Stimulated activated CD8-positive, alpha-beta memory T cell treated with anti-CD3 and anti-CD28 coated beads, Interleukin-15, amount 100 ng/mL, for 1 hour (primary cell): ENCODE measurements at places on chromosomes 16 and 17.

DNA sequence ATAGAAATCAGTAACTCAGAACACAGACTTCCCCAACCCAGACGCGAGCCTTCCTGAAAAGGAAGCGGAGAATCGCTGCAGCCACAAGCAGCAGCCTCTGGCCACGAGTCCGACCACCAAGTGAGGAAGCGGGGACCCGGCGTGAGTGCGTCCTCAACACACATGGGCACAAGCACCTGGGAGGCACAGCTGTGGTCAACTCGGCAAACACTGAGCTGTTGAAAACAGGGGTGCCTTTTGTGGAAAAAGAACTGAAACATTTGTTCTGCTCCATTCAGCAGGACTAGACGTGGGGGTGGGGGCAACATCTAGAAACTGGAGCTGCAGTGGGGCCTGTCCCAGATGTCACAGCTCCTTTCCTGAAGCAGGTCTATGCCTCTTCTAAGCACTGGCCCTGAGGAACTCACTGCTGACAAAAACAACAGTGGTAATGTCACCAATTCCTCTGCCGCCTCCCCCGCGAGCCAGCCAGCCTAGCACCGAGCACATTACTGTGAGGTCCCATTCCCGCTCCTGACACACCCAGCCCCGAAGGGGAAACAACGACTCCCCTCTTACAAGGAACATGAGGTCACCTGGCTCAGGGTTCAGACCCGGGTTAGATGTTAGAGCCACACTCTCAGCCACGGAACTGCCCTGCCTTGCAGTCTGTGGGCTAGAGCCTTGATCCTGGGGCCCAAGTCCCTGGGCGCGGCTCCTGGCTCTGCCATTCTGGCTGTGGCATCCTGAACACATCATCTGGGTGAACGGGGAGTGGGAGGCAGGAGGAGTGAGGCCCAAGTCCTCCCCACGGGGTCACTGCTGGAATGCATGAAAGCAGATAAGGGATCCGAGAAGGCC is 29.0 kb downstream of the KDM8 start:
- no peak for DNase-seq

DNA sequence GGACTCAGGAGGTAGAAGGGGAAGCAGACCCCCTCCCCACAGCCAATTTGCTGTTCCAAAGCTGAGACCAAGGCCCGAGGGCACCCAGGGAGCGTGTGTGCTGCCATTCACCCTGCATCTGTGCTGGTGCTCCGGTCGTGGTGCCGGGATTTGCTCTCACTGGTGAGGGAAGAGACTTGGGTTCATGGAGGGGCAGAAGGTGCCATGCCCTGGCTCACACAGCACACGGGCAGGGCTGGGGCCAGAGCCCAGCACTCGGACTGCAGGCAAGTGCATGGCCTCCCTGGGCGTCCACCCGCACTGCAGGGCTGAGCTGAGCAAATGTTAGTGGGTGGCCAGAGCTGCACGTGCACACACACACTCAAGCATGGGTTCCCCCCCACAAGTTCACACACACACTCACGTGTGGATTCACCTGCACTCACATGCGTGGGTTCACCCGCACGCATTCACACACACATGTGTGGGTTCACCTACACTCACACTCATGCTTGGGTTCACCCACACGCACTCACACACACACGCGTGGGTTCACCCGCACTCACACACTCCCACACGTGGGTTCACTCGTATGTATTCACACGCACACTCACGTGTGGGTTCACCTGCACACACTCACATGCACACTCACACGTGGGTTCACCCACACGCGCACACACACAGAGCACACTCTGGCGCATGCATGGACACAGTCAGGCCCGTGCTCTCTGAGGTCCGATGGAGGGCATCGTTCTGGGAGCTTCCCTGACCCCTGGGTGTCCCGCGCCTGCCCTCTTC is 57.0 kb upstream of the CBFA2T3 start:
- DNase-seq = no peak

GRCh38 chr17:32323811-32324491 is 18.0 kb downstream of the C17orf75 start:
- no peak for DNase-seq

DNA sequence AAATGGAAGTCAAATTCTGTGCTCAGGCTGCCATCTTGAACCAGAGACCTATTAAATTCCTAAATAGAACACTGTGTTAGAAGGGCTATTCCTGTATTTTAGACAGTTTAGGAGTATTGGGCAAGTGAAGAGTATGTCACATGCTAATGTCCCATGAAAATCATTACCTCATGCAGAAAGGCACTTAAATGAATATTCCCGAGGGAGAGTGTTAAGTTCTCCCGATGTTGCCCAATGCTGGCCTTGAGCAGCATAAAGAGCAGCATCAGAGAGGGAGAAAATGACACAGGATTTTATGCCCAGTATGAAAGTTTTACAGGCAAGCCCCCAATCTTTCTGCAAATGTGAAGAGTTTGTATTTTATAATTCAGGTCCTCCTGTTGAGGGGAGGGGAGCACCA is 28.2 kb upstream of the SHISA6 start:
- DNase-seq = no peak

- no peak for DNase-seq
Measured at GRCh38 chr16:81586417-81586816, 141.8 kb downstream of the CMIP start.

DNA sequence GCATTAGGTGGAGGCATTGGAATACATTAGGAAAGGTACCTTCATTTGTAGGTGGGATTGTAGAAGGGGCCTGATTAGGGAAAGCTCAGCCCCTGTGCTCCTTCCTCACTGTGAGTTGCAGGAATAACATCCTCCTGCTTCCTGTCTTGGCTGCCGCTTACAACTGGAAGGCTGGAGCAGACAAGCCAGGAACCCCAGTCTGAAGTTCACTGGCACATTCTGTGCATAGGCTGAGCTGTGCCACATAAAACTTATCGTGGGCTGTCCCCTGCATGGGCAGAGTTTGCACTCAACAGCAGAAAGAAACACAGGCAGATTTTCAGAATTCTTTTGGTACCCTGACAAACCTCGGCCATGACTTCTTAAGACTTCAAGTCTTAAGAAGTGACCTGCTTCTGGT is 200.1 kb downstream of the SALL1 start:
- DNase-seq = no peak

GRCh38 chr17:48593126-48593829 is at the start of gene HOXB5:
TSS of gene HOXB5 (minus strand) at chr17:48593779. CDS start at chr17:48593682, 97 bp downstream.
- no peak for DNase-seq

DNA sequence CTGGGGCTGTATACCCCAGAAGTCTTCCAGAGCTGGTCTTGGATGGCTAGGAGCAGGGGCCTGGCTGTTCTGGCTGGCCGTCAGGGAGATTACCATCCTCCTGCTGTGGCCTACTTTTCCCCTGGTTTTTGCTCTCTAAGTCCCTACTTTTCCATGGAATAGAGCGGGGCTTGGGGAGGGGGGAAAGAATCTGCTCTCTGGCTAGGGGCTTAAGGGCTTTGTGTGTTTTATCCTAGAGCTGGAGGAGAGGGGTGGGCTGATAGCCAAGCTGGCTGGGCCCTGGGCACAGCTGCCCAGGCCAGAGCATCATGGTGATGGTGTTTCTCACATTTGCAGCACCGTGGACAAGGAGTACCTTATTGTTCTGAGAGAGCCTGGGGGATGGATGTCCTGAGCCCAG is 3.6 kb downstream of the NRN1L start:
- no peak for DNase-seq

- no peak for DNase-seq
Measured at GRCh38 chr16:50323335-50324011, 45.3 kb downstream of the BRD7 start.

DNA sequence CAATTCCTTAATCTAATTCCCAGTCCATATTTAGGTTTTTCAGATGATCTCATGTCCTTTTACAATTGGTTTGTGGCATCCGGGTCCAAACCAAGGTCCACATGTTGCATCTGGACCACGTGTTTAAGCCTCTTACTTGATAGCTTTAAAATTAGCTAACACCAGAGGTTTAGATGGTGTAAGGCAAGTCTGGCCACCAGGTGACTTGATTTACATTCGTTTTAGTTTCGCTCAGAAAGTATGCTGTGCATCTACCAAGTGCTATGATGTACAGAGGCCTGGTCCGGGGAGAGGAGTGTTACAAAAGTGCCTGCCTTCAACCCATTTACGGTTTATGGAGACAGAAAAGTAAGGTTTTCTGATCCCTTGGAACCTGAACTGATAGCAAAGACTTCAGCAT is 878 bp upstream of the DNAJA2 start:
- no peak for DNase-seq

DNA sequence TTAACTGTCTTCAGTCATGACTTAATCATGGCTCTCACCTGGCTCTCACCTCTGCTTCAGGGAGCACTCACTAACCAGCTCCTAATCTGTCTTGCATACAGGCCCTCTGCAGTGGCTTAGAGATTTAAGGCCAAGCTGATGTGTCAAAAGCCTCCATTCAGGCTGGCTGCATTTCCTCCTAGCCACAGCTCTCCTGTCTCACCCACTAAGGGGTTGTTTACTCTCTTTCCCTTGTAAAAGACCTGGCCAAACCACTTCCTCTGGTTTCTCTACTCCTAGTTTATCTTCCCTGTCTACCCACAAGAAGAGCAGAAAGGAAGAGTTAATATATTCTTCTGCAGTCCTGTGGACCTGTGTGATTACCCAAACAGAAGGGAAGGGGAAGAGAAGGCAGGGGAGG is 9.3 kb upstream of the ASIC2 start:
- no peak for DNase-seq

DNA sequence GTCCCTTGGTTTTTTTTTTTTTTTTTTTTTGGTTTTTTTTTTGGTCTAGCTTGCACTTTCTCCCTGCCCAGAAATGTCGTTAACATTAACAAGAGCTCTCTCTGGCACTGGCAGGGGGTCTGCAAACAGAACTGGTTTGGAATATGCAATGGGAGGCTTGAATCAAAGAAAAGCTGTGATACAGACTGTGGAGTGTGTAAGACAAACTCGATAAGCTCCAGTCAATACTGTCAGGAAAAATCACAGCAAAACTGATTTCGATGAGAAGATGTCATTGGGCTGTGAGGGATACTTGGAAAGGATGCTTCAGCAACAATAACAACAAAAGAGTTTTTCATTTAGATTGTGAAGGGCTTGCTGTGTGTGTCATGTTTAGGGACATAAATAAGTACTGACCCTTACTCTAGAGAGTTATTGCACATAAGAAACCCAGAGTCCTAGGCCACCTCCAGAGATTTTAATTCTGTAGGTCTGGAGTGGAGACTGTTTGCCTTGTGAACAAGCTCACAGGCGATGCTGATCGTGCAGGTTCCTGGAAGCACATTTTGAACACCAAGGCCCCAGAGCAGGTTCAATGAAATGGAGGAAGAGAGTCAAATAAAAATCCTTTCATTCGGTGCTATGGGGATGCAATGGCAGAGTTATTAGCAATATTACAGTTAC is 470.7 kb upstream of the RBFOX1 start:
- DNase-seq = no peak

GRCh38 chr16:78972986-78973385 is 627.6 kb downstream of the MAF start:
- no peak for DNase-seq

GRCh38 chr16:14510939-14511799 is 118.9 kb downstream of the PARN start:
- DNase-seq = no peak

DNA sequence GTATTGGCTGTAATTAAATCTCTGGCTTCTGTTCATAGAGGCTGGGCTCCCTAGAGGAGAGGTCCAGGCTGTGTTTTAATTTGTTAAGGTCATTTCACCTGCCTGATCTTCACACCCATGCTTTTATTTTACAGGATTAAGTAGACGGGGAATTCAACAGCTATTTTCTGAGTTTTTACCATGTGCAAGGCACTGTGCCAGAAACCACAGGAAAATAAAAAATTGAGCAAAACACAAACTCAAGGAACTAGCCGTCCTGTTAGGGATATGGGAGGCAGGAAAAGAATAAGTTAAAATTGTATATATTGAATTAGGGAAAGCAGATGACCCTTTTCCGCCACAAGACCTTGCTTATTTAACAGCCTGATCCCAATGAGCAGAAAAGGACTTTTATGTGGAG is 29.1 kb downstream of the HS3ST3A1 start:
- no peak for DNase-seq

DNA sequence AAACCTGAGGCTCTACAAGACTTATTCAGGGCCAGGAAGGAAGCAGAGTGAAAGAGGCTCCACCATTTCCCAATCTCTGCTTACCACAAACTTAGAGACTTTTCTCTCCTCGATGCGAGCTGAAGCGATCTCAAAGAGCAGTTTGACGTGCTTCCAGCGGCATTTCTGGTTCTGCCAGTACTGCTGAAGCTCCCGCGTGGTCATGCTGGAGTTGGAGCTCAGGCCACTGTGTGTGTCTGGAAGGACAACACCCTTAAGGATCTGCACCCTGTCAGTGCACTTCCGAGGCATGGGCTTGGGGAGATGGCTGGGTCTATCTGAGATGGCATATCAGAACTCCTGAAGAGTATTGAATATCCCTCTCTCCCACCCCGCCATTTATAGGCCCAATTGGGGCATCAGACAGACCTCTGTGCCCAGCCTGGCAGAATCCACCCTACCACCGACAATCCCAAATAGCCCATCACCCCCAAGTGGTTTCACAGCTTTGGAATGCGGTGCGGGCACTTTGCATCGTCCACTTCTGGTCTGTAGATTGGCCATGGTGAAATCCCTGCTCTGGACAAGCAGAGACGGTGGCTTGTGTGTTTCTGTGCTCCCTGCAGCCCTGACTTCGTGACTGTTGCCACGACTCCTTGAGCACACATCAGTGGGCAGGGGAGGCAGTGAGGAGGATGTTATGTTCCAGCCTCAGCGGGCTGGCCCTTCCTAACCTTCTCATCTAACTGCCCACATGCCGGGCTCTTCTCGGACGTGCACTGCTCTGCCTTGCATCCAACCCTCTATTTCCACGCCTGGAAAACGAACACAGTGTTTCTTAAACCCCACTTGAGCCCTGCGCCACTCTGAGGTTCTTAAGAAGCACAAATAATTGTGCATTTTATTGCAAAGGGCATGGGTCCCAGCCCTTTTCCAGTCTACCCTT is 5.2 kb downstream of the SNX20 start:
- no peak for DNase-seq

GRCh38 chr17:77476931-77477805 is 336.4 kb downstream of the SEC14L1 start:
- no peak for DNase-seq

- no peak for DNase-seq
Measured at GRCh38 chr16:89020925-89021595, 44.1 kb upstream of the CBFA2T3 start.

DNA sequence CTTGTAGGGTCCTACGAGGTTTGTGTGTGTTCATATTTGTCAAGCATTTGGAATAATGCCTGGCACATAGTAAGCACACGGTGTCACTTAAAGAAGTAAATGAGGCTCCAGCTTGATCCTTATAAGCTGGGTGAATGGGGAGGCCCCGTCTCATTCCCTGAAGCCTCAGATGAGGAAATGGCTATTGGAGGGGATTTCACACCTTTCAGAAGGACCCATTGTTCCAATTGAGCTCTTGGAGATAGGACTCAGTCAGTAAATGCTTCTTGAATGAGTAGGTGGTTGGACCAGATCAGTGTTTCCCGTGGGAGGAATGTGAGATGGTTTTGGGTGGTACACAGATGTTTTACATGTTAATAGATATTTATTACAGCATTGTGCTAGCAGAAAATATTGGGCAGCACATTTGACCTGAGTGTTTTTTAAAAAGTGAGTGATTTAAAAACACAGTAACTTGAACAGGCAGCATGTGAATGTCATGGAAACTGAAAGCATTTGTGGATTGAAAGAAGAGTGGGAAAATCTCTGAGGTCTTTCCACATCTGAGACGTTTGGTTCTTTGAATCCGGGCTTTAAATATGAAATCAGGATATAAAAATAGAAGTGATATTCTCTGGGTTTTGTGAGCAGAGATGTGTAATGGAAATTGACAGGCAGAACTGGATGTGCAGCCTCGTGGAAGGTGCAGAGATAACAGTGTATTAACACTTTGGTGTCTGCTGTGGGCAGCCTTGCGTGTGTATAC is 36.4 kb upstream of the ARHGAP17 start:
- DNase-seq = no peak

GRCh38 chr16:4152267-4152666 is 36.0 kb upstream of the ADCY9 start:
- no peak for DNase-seq
